ENCODE measurements at places on chromosomes 5 and 9.

DNA sequence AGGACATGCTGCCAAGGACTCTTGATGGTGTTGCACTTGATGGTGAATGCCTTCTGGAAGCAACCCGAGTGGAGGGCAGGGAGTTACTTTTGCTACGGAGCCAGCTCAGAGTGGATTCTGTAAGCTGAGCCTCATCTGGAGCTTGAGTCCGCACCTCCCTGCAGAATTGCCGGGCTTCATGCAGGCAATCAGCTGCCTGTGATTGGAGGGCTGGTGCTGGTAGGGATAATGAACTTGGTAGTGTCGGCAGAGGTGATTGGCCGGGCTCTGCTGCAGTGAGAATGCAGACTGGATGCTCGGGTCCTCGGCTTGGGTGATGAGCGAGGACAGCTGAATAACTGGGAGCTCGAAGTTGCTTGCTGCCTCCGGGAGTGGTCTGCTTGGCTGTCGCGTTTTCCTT lies 23.1 kb downstream of the SLC25A25 start:
- DNase-seq, result no peak

DNA sequence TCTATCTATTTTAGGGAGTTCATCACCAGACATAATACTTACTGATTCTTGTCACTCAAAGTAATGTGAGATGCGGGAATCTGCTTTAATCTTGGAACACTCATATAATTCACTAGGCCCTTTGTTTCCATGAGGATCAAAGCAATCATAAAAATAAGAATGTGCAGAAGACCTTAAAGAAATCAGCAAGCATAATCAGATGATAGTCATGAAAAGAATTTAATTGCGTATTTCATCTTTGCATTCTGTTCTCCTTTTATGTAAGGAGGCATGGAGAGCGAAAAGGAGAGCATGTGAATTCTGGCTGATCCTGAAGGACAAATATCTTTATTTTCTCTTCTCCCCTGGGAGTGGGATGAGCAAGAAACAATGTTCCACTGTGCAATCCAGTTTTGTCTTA lies 128.0 kb downstream of the RAB3C start:
- DNase-seq, result no peak

GRCh38 chr9:122402403-122402871 lies 31.6 kb downstream of the PTGS1 start:
- peak; percentile 2 for DNase-seq

DNA sequence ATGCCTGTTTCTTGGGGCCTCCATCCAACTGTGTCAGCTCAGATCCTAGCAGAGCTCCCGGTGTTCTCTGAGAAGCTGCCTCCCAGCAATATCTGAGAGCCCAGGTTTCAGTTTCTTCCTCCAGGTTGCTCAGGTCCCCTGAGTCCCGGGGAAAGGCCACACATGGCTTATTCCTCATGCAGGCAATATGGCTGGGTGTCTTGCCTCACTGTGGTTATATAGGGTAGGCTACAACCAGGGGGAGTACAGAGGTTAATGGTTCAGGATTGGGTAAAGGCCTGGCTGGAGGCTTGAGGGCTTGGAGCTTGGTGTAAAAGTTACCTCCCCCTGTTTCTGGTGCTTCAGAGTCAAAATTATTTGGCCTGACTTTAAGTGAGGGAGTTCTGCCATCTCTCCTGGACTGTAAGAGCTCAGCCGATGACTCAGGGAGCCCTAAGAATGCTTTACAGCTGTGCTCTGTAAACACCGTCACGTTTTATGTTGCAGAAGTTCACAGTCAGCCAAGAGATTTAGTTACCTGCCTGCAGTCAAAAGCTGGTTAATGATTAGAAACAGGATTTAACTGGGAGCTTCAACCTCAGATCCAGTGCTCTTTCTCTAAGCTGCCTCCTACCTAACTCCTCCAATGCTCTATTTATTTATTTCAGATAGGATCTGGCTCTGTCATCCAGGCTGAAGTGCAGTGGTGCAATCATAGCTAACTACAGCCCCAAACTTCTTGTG lies 24.3 kb upstream of the UBAP2 start:
- DNase-seq, result no peak

- no peak for DNase-seq
Observed at GRCh38 chr5:98770209-98770910, 3.1 kb upstream of the RGMB start.

GRCh38 chr9:105052346-105052745 lies 124.4 kb upstream of the ABCA1 start:
- DNase-seq, result no peak

DNA sequence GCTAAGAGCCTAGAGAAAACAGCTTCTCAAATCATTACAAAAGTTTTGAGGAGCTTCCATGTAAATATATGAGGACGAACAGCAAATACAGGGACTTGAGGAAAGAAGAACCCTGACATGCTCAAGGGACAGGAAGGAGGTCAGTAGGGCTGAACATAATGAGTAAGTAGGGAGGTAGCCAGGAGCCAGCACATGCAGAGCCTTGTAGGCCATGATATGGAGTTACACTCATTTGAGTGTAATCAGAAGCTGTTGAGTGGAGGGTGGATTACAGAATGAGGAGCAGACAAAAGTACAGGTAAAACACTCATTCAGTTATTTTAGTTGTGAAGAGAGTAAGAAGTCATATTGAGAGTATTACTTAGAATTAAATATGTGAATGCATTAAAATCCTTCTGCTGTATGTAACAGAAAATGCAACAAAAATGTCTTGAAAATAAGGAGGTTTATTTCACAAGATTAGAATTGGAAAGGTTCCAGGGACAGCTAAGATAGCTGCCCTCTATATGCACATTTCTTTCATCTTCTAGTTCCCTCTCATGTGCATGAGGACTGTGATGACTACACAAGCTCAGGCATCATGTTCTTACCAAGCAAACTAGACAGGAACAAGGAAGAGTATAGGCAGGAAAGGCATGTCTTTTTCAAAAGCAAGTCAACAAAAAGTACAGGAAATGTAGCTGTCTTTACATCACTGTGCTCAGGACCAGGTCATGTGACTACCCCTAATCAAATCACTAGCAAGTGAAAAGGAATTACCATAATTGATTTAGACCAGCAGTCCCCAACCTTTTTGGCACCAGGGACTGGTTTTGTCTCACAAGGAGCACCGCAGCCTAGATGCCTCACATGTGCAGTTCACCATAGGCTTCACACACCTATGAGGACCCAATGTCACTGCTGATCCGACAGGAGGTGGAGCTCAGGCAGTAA lies 87.2 kb downstream of the TMEM232 start:
- no peak for DNase-seq

DNA sequence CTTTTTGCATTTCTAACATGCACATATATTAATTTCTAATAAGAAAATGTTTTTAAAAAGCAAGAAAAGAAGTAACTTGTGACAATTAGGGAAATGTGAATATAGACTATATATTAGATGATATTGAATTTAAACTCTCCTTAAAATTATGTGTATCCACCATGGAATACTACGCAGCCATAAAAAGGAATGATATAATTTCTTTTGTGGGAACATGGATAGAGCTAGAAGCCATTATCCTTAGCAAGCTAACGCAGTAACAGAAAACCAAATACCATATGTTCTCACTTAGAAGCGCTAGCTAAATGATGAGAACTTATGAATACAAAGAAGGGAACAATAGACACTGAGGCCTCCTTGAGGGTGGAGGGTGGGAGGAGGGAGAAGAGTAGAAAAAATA lies 23.8 kb upstream of the AP3B1 start:
- DNase-seq, result no peak

- DNase-seq, result no peak
Observed at GRCh38 chr9:16060436-16061129, 507.7 kb downstream of the CCDC171 start.

DNA sequence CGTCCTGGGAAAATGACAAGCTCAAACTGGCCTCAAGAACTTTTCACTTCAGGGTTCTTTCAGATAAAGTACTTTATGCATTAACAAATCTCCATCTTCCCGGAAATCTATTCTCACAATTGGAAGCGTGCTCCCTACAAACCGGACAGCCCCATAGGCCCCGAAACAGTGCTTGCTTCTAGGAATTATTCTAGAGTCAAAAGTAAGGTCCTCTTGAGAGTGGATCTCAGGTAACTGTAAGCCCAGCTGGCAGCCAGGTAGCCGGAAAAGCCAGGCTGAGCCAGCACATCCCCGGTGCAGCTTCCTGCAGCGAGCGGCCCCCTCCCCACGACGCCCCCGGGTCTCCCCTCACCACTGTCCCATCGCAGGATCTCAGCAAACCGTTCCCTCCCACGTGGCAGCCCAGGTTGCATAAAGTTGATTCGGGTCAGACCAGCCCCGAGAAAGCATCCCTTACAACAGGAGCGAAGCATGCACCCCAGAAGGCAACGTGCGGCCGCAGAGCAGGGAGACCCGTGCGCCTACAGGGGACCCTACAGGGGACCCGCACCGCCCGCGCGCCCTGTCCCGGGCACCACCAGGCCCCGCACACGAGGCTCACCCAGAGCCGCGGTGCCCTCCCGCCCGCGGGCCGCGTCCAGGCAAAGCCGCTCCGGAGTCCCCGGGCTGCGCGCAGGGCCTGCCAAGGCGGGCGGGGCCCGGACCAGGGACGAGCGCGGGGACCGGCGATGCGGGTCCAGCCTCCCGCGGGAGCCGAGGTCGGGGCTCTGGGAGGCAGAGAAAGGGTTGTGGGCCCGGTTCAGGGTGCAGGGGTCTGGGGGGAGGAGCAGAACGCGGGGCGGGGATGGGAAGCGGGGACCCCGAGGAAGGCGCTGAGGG lies 920 bp downstream of the LPCAT1 start:
- DNase-seq, result no peak

DNA sequence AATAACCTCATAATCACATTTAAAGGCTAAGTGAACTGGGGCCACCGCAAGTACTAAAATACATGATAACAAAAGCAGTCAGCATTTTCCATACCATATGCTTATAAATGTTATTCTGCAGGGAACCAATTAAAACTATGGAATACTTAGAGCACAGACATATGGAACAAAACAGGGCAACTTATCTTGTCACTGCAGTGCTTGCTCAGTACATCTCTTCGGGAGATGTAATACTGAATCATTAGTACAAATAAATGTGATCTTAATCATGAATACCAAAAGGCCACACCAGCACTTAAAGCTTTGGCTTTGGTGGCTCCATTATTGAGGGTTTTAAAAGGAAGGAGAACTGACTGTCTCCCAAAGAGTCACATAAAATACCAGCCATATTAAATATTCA lies 32.1 kb downstream of the PRUNE2 start:
- DNase-seq, result no peak

DNA sequence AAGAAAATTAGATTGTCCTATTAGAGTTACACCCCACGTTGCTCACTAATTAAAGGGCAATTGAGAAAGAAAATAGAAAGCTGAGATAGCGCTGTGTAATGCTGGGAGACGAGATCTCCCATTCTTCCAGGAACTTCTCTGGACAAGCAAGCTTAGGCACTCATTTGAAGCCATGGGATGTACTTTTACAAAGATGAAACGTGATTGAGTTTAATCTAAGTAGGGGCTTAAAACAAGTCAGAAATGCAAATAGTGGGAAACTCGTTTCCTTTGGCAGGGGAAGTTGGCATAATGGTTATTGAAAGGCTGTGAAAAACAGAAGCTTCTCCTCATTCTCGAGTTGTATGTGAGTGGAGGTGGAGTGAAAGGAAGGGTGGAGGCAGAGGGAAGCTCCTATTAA lies 3.7 kb downstream of the PRDM6 start:
- DNase-seq, result no peak

- DNase-seq, result no peak
Observed at GRCh38 chr5:10364186-10364689, 10.7 kb downstream of the MARCHF6 start.

- no peak for DNase-seq
Observed at GRCh38 chr9:18056993-18057369, 417.0 kb upstream of the ADAMTSL1 start.

DNA sequence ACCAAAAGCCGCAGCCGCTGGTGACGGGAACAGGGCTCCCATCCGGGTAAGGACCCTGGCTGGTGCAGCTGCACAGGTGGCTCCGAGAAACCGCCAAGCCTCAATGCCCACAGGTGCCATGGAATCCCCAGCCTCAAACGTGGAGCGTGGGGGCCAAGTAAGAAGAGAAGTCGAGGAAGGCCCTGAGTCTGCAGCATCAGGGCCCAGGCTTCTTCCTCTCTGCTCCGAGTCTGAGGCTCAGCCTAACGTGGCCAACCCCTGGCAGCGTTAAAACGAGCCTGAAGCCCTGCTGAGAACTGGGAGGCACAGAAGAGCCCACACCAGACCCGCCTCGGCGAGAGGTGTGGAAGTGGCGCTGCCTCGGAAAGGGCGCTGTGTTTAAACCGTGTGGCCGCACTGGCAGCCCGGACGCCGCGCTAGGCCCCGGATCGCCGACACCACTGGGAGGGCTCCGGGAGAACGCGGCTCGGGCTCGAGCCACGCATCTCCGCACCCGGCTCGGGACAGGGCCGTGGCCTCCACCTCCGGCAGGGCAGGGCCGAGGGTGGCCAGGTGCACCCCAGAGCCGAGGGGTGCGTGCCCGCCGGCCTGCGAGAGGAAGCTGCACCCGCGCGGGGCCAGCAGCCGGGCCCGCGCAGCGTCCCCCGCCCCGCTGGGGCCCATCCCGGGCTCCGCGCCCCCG lies 730 bp downstream of the ZMYND19 start:
- DNase-seq, result no peak

DNA sequence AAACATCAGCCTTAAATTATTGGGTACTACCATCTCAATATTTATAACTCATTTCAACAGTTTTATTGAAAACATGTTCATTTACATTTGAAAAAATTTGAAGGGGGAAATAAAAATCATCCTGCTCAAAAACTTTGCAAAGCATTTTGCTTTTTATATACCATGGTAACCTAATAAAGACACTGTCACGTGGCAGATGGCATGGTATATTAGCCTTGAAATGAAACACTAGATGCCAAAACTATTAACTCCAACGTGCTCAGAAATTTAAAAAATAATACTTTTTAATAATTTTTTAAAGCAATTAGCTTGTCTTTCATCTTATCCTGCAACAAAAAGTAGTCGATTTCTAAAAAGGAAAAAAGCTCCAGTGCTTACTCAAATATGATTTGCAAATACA lies 88.6 kb upstream of the NFIB start:
- no peak for DNase-seq

DNA sequence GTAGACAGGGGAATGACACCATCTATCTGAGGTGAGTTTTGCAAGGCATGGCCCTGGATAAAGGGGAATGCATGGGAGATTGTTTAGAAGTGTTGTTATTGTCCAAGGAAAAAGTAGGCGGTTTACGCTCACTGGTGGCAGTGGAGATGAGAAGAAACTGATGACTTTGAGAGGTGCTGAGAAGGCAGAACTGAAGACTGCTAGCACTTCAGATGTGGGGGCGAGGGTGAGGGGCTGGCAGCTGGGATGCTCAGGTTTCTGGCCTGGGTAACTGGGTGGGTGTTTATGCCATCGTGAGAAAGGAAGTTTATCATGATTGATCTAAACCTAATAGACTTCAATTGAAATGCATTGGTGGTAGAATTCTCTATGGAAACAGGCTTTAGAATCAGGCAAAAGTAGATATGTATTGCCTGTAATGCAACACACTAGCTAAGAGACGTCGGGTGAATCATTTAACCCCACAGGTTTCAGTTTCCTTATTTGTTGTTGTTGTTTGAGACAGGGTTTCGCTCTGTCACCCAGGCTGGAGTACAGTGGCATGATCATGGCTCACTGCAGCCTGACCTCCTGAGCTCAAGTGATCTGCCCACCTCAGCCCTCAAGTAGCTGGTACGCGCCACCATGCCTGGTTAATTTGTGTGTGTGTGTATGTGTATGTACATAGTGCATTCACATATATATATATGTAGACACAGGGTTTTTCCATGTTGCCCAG lies 123.5 kb downstream of the SLC24A2 start:
- DNase-seq, result no peak

- no peak for DNase-seq
Observed at GRCh38 chr9:103183701-103184171, 188.6 kb downstream of the CYLC2 start.
